ENCODE measurements at places on chromosomes 6 and 20.

DNA sequence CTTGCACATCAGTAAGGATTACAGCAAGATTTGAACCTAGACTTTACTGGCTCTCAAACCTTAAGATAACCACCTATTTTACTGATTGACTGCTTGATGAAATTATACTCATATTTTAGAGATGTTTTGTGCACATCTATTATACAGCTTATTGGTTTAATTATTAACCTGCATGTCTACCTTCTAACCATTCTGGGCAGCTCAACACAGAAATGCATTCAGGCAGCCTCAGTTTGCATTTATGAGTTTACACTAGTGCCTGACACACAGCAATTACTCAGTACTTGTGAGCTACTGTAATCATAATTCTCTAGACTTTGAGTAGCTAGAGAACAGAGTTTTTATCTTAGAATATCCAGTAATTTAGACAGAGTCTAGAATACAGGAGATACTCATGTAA is 273.9 kb upstream of the THEMIS start:
- DNase-seq, result no peak

GRCh38 chr6:153150752-153151440 is 19.8 kb upstream of the RGS17 start:
- no peak for DNase-seq

GRCh38 chr6:3808199-3808598 is 41.0 kb upstream of the FAM50B start:
- DNase-seq, result no peak

- DNase-seq, result no peak
Observed at GRCh38 chr6:112802144-112802543, 455.0 kb downstream of the RFPL4B start.

GRCh38 chr6:147758303-147758702 is 249.8 kb downstream of the SAMD5 start:
- DNase-seq, result no peak

DNA sequence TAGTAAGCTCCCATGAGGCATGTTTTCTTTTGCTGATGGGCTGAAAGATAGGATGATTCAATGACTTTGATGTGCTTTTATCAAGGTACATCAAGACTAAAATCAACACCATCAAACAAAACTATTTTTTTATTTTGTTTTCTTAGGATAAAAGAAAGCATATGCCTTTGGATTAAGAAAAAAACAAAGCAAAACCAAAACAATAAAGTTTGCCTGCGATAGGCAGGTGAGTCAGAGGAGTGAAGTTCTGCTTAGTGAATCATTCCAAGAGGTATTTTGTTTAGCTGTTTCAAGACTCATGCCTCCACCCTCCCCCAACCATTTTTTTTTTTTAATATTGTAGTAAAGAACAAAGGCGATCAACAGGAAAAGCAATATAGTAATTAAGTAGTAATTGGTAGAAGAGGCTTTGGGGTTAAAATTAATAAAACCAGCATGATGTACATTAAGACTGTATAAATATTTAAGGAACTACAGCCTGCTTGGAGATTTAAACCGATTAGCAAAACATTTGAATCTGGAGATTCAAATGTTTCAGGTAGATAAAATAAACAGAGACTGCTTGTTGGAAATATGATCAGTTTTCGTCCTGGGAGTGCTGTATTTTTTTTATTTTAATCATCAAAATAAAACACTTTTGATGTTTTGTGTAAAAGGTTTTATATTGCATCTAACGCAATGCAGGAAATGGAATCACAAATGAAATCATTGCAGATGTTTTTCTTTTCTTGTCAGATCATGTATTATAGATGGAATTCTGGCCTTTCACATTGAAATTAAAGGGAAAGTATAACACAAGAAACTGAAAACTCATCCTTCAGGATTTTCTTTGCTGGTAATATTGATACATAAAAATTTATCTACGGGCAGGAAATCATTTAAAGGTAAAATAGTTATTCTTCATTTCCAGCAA is 482.3 kb upstream of the MANEA start:
- no peak for DNase-seq

GRCh38 chr6:4608361-4609115 is 167.7 kb upstream of the CDYL start:
- no peak for DNase-seq

GRCh38 chr6:167329014-167329413 is 4.1 kb downstream of the TTLL2 start:
- no peak for DNase-seq

GRCh38 chr6:32107406-32107805 is 1.7 kb downstream of the TNXB start:
- DNase-seq, result no peak

- DNase-seq, result no peak
Observed at GRCh38 chr20:60884277-60884676, 367.8 kb upstream of the CDH4 start.

DNA sequence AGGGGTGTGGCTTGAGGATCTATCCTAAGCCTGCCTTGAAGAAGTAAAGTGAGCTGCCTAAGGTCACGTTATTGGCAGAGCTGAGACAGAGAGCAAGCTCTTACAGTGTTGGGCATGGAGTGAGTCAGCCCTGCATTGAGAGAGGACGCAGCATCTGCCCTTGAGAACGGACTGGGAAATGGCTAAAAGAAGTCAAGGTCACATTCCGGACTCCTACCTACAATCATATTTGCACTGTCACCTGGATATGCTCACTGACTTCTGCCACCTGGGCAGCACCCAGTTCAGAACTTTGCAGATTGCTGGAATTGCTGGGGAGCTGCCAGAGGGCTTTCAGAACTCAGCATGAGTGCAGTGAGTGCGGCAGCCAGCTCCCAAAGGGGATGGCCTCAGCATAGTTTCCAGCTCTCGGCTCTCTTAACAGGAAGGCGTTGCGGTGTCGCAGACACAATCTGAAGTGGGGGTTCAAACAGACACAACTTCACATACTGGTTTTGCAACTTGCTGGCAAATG is 199.3 kb upstream of the SGK1 start:
- DNase-seq, result no peak

DNA sequence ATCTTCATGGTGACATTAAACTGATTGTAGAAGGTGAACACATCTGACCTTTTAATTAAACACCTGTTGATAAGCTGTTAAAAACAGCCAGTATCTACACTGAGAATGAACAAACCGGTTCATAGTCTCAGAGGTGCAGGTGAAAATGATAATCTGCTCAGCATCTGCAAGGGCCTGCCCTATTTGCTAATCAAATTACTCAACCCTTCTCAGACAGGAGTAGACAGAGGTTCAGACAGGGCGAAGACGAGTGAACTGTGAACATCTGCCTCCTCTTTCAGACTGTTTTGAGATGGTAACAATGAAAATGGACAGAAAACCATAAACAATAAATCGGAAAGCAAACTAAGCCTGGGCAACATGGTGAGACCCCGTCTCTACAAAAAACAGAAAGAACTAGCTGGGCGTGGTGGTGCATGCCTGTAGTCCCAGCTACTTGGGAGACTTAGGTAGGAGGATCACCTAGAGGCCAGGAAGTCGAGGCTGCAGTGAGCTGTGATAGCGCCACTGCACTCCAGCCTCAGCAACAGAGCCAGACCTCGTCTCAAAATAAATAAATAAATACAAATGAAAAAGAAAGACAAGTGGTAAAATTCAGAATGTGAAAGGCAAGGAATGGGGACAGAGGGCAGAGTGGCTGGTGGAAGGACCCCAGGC is 55.9 kb downstream of the NINL start:
- no peak for DNase-seq

DNA sequence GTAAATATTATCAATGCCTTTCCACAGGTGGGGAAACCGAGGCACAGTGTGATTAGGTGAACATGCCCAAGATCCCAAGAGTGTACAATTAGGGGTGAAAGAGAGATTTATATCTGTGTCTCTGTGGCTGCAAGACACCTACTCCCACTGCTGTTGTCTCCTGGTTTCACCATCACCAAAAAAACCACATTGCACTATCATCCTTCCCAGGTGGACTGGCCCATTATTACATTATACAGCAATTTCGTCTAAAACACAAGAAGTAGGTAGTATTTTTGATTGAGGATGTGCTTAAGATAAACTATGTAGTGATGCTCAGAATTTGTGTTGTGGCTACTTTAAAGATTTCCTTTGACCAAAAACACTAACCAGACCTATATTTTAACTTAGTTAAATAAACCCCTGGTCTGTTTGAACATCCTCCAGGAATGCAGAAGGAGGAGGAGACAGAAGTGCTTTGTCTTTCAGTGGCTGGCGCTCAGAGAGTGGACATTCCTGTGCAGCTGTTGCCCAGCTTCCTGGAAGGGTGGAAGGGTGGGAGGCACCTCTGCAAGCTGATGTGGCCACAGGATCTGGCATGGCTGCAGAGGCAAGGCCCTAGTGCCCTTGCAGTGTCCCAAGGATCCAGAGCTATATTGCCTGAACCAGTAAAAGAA is 23.8 kb downstream of the DCBLD1 start:
- no peak for DNase-seq

DNA sequence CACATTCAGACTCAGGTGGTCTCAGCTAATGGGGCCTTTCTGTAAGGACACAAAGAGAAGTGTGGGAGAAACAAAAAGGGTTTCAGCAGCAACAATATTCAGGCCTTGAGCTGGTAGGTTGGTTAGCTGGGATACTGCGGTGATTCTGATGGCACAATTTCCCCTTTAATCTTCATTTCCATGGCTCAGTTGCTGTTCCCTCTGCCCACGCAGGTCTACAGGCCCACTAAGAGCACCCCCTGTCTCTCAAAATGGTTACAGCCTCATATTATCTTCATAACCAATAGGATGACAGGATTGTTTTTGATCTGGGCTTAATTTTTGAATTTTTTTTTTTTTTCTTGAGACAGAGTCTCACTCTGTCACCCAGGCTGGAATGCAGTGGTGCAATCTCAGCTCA is 48.9 kb downstream of the MYB start:
- no peak for DNase-seq

DNA sequence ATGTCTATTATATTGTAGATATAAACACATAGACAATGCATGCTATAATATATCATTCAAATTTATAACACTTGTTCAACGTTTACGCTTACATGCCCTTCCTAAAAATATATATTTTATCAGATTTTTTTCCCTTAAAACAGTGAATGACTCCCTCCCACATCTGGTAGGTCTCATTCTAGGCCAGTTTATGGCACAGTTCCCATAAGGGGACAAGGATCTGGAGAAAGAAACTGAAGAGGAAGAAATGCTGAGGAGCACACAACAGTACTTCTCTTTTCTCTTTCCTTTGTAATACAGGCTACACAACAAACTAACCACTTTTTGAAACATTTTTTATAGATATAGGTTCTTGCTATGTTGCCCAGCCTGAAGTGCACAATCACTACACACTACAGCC is 48.6 kb upstream of the RCAN2 start:
- no peak for DNase-seq

- DNase-seq, result no peak
Observed at GRCh38 chr6:118679327-118679901, 28.0 kb upstream of the CEP85L start.

- DNase-seq, result no peak
Observed at GRCh38 chr20:388034-388994, 7.8 kb downstream of the TRIB3 start.

GRCh38 chr20:8291873-8292272 is 159.8 kb downstream of the PLCB1 start:
- no peak for DNase-seq

- DNase-seq, result no peak
Observed at GRCh38 chr20:48703107-48703506, 124.7 kb downstream of the PREX1 start.

GRCh38 chr20:11714886-11715285 is 202.8 kb upstream of the BTBD3 start:
- DNase-seq, result no peak

DNA sequence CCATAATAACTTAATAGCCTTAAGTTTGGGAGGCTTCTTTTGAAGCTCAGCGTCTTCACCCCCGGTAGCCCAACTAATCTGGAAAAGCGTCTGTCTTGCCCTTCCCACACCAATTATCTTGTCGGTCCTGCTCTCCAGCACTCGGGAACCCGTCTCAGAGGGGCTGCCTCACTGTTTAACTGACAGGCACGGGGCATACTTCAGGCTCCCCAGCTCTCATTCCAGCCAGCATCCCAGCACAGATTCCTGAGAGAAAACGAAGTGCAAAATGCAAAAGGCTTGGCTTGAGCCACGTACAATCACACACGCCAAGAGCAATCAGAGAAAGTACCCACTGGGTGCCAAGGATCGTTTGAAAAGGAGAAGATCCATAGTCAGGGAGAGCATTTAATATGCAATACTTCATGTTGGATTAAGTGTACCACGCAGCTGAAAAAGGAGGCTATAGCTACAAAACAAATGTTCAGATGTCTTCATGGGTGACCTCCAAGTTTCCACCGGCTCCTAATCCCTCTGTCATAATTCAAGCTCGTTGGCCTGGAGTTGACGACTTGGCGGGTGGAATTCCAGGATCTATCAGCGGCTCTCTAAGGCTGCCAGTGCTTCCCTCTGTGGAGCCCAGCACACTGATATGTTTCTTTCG is 53.7 kb upstream of the STX16 start:
- no peak for DNase-seq

- DNase-seq, result no peak
Observed at GRCh38 chr6:118319894-118320649, 228.0 kb upstream of the PLN start.

DNA sequence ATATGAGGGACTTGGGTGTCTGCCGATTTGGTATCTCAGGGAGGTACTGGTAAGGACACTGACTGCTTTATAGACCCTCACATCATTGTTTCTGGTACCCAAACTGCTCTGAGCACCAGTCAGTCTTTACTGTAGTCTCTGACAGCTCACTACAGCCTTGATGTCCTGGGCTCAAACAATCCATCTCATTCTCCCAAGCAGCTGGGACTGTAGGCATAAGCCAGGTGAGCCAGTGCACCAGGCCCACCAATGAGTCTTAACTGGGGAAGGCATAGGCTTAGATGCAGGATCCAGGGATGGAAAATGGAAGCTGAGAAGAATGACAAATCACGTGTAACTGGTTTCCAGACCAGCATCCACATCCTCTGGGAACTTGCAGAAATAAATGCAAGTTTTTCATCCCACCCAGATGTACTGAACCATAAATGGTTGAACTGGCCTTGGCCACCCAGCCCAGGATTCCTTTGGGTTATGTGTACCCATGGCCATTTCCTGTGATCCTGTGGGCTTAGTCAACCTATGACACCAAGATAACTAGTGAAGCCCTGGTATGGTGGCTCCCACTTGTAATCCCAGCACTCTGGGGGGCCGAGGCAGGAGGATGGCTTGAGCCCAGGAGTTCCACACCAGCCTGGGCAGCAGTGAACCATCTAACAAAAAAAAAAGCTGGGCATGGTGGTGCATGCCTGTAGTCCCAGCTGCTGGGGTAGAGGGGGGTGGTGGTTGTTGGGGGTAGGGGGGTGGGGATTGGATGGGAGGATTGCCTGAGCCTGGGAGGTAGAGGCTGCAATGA is 5.8 kb downstream of the TUBB start:
- DNase-seq, result no peak

GRCh38 chr6:150091476-150091875 is 22.6 kb upstream of the ULBP3 start:
- DNase-seq, result no peak

- no peak for DNase-seq
Observed at GRCh38 chr6:33839399-33840047, 35.7 kb upstream of the MLN start.

DNA sequence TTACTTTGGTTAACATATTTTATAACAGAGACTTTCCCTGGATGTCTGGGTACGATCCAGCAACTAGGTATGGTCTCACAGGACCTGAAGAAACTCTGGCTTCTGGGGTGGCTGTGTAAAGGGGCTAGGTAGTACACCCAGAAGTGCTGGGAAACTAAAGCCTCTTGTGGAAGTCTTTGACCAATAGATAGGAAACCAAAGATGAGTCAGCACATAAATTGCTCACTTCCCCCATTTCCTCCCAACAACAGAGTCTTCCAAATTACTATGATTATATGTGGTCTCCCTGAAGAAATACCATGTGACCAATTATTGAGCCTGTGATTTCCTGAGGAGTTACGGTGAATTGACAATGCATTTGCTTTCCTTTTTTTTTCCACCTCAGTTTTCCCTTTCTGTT is 26.8 kb upstream of the TBX18 start:
- DNase-seq, result no peak
